ENCODE measurements at places on chromosomes 2 and 18.

DNA sequence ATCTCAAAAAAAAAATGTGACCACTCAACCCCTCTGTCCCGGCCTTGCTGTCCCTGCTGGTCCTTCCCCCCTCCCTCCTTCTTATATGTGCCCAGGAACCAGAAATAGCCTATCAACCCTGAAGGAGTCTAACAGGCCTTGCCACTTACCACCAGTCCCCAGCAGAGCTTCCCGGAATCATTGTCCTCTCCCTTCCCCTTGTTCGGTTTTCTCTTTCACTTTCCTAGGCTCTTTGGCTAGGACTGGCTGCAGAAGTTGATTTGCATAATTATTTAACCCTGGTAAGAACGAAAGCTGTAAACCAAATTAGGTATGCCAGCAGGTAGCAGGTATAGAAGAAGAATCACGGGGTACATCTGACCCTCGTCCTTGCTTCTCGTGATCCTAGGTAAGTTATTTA is 72.6 kb upstream of the ZNF532 start:
- peak; percentile 18 for DNase-seq

- DNase-seq = no peak
Observed at GRCh38 chr2:230981704-230982103, 14.2 kb upstream of the SPATA3 start.

- no peak for DNase-seq
Observed at GRCh38 chr2:107336526-107336925, 450.6 kb upstream of the ST6GAL2 start.

- no peak for DNase-seq
Observed at GRCh38 chr18:58350526-58350925, 278.4 kb downstream of the ALPK2 start.

GRCh38 chr2:43081131-43081765 is 145.2 kb downstream of the ZFP36L2 start:
- no peak for DNase-seq

DNA sequence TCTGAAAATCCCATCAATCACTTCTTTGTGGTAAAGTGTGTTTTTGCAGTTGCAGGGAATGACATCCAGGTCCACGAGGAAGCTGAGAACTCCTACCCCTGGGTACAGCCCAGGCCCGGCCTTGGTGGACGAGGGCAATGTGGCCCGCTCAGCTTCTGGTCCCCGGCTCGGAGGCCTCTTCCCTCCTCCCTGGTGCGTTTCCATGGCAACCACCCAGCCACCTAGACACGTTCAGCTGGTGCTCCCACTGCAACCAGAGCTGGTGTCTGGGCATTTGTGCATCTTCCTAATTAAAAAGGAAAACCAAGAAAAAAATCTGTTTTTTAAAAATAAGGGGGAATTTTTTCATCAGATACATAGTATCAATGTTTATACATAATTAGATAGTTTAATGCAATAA is 603.6 kb upstream of the SALL3 start:
- no peak for DNase-seq

- DNase-seq = no peak
Observed at GRCh38 chr2:143452817-143453451, 323.7 kb downstream of the ARHGAP15 start.

DNA sequence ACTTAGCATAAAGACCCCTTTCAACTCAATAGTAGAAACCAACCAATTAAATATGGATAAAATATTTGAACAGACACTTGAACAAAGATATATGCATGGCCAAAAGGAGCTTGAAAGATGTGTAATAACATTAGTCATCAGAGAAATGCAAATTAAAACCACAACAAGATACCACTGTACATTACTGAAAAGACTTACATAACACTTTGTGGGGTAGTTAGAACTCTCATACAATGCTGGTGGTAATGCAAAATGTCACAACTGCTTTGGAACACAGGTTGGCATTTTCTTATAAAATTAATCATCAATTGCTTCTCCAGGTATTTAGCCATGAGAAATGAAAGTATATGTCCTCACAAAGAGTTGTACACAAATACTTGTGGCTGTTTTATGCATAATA is 60.7 kb downstream of the TTC27 start:
- DNase-seq = no peak
